Lung (tissue), 17 donors: ENCODE measurements at places on chromosomes 12 and 14. TPM values are rescaled to one million over a fixed set of nuclear protein-coding genes. Genes with fewer than 3 reads are reported as not detected.

The VRTN gene
- 0.06 TPM for total RNA-seq

- H3K27ac ChIP-seq = no peak overlapping the region
- no peak for DNase-seq
- H3K4me1 ChIP-seq = no peaks in the 10 kb centered on the region
- H3K4me3 ChIP-seq = no peak overlapping the region
Observed at GRCh38 chr12:123815968-123816367, 53.9 kb downstream of the DNAH10 start.

The IGFBP6 gene
- total RNA-seq = 16.0 TPM

The AQP5 gene
- 39.7 TPM for total RNA-seq

- no peaks in the 10 kb centered on the region for H3K4me1 ChIP-seq
- no peaks in the 10 kb centered on the region for H3K27me3 ChIP-seq
- DNase-seq = no peak
- no peak overlapping the region for H3K4me3 ChIP-seq
Observed at GRCh38 chr12:62647586-62647985, 181.0 kb downstream of the MON2 start.

DNA sequence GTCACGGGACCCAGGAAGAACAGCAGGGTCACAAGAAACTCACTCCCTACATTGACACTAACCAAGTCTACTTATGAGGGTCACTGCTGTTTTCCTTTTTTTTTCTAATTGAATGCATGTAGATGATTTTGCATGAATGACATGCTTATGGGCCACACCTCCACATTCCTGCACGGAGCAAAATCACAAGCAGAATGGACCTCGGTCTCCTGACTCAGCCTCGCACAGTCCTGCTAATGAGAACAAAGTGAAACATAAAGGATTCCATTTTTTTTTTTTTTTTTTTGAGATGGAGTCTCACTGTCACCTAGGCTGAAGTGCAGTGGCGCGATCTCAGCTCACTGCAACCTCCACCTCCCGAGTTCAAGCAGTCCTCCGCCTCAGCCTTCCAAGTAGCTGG lies 12.3 kb downstream of the SCARB1 start:
- no peaks in the 10 kb centered on the region for H3K27me3 ChIP-seq
- H3K27ac ChIP-seq = no peak overlapping the region
- no peak for DNase-seq
- H3K4me3 ChIP-seq = no peak overlapping the region
- peaks cover 30% of the 10 kb centered on the region for H3K4me1 ChIP-seq

GRCh38 chr12:116347265-116347664 lies 69.8 kb upstream of the MED13L start:
- no peaks in the 10 kb centered on the region for H3K36me3 ChIP-seq
- no peak for DNase-seq
- H3K27ac ChIP-seq = no peak overlapping the region
- no peaks in the 10 kb centered on the region for H3K27me3 ChIP-seq
- H3K4me3 ChIP-seq = no peak overlapping the region
- no peaks in the 10 kb centered on the region for H3K4me1 ChIP-seq

The PABPN1 gene
- total RNA-seq = 66.0 TPM

DNA sequence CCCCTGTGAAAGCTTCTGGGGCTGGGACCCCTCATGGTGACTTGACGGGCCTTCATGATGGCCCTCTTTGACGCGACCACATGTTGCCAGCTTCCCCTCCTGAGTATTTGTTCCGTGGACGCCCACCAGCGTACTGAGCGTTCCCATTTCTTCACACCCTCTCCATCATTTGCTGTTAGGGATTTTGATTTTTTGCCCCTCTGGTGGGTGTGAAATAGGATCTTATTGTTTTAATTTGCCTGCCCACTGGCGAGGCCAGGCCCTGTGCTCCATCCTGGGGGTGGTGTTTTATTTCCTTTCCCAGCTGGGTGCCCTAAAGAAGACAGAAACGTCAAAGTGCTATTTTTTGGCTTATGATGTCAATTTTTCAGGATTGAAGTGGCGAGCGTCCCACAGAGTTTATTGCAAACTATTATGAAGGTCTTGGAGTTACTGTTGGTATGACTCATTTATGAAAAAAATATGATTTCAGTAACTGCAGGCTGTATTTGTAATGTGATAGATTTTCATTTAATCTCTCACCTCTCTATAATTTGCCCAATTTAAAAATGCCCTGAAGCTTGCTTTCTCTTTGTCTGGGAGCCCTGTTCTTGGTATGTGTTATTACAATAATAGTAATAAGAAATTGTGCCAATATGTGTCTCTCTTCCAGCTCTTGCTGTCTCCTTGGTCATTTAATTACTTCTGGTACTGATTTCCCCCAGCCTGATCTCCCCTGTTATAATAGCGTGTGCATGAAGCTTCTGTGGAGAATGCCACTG lies 99.6 kb downstream of the SLC25A47 start:
- no peak for DNase-seq
- no peaks in the 10 kb centered on the region for H3K36me3 ChIP-seq
- H3K4me1 ChIP-seq = no peaks in the 10 kb centered on the region
- H3K4me3 ChIP-seq = no peak overlapping the region

DNA sequence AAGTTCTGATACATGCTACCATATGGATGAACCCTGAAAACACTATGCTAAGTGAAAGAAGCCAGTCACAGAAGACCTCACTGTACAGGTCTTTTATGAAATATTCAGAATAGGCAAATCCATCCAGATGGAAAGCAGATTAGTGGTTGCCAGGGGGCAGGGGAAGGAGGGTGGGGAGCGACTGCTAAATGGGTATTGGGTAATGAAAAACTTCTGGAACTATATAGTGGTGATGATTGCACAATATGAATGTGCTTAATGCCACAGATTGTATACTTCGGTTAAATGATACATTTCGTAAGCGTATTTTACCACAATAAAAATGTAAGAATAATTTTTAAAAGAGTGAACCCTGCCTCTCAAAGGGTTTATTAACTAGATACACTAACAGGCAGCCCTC lies 11.8 kb upstream of the KSR2 start:
- H3K4me3 ChIP-seq = no peak overlapping the region
- H3K36me3 ChIP-seq = no peaks in the 10 kb centered on the region
- no peaks in the 10 kb centered on the region for H3K4me1 ChIP-seq
- no peaks in the 10 kb centered on the region for H3K27me3 ChIP-seq

- DNase-seq = no peak
- H3K4me3 ChIP-seq = no peak overlapping the region
- no peaks in the 10 kb centered on the region for H3K36me3 ChIP-seq
- H3K27ac ChIP-seq = no peak overlapping the region
- H3K4me1 ChIP-seq = no peaks in the 10 kb centered on the region
Observed at GRCh38 chr14:97113339-97113738, 316.2 kb downstream of the VRK1 start.

- H3K36me3 ChIP-seq = peaks cover 39% of the 10 kb centered on the region
- H3K27me3 ChIP-seq = no peaks in the 10 kb centered on the region
- no peak for DNase-seq
- H3K4me1 ChIP-seq = peaks cover 38% of the 10 kb centered on the region
- no peak overlapping the region for H3K4me3 ChIP-seq
Observed at GRCh38 chr14:22846811-22847307, 10.5 kb downstream of the MMP14 start.

DNA sequence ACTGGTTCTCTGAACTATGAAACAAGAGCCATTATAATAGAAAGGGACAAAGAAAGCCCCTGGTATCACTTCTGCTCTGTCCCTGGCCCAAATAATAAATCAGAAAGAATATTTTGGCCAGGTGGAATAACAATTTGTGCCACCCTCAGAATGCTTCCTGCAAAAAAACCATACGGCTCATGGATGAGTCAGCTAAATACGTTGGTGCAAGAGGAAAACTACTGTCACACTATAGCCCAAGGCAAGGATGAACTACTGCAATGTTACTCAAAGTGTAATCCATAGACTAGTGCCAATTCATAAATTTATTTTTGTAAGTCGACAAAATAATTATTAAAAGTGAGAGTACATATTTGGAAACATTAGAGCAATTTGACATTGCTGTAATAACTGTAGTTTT lies 68.2 kb downstream of the ANKS1B start:
- H3K4me3 ChIP-seq = no peak overlapping the region
- no peak overlapping the region for H3K27ac ChIP-seq
- no peaks in the 10 kb centered on the region for H3K27me3 ChIP-seq
- H3K4me1 ChIP-seq = no peaks in the 10 kb centered on the region

- no peak for DNase-seq
- H3K36me3 ChIP-seq = no peaks in the 10 kb centered on the region
- H3K4me1 ChIP-seq = no peaks in the 10 kb centered on the region
- no peak overlapping the region for H3K27ac ChIP-seq
Observed at GRCh38 chr12:5134861-5135525, 91.3 kb downstream of the KCNA5 start.

The IL22 gene
- not detected for total RNA-seq

The SOX5 gene
- total RNA-seq = 71.4 TPM

DNA sequence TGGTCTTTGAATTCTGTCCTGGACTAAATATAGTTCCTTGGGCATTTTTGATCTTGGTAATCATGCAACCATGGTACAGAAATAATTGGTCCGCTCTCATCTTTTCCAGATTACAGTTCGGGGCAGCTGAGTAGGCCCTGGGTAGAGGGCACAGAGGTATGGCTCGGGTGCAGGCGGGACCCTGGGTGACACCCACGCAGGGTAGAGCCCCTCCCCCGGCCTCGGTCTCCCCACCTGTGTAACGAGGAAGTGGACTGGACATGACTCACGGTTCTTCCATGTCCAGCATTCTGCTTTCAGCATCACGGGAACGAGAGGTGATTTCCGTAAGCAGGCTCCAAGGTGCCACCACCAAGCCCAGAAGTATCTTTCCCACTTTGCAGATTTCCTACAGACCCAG lies 91.0 kb upstream of the DIO3 start:
- no peak overlapping the region for H3K4me3 ChIP-seq
- H3K27me3 ChIP-seq = no peaks in the 10 kb centered on the region
- no peaks in the 10 kb centered on the region for H3K36me3 ChIP-seq
- H3K27ac ChIP-seq = no peak overlapping the region

GRCh38 chr14:61406675-61407074 lies 85.3 kb downstream of the PRKCH start:
- no peak overlapping the region for H3K4me3 ChIP-seq
- peaks cover 12% of the 10 kb centered on the region for H3K4me1 ChIP-seq
- no peak overlapping the region for H3K27ac ChIP-seq

The RND1 gene
- total RNA-seq = 5.3 TPM

The KRT82 gene
- total RNA-seq = not detected

DNA sequence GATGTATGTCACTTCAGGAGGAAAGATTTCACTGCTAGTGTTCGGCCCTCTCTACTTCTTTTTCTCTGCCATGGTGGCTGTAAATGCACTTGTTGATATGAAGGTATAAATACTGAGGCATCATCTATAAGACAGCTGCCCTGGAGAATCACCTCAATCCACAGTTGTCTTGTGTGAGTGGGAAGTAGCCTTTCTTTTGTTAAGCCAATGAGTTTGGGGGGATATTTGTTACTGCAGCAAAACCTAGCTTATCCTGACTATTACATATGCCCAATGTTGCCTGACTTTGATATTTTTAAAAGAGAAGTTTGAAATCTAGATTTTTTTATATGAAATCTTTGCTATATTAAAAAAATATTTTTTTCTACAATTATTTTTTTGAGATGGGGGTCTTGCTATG lies 3.3 kb upstream of the JDP2 start:
- H3K4me3 ChIP-seq = no peak overlapping the region
- no peaks in the 10 kb centered on the region for H3K27me3 ChIP-seq
- no peak overlapping the region for H3K27ac ChIP-seq
- no peak for DNase-seq
- H3K36me3 ChIP-seq = no peaks in the 10 kb centered on the region

The KRT8 gene
- 639 TPM for total RNA-seq

- DNase-seq = no peak
- peaks cover 8% of the 10 kb centered on the region for H3K36me3 ChIP-seq
Observed at GRCh38 chr12:6038160-6038559, 86.3 kb downstream of the VWF start.

DNA sequence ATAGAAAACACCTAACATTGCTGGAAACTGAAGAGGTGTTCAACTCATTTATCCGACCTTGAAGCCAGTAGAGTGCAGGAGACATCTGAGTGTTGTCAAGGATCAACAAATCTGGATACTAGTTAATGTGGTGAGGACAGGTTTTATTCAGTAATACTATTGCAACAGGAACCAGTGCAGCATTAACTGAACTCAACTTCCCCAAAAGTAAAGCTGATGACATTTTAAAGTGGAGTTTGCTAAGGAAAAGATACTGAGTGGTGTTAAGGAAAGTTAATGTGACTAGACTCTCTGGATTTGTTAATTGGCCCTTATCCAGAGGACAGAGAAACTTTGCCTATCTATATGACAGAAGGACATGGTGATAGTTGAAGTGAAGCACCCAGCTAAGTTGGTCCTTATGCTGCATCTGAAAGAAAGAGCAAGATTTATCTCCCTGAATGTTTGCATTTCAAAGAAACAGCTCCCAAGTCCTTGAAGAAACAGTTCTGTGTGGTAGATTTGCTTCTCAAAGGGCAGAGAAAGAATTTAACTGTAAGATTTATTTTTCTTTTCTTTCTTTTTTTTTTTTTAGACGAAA lies 1.2 kb upstream of the CLEC7A start:
- peak; percentile 78 for DNase-seq
- H3K4me1 ChIP-seq = no peaks in the 10 kb centered on the region
- no peaks in the 10 kb centered on the region for H3K27me3 ChIP-seq
- H3K27ac ChIP-seq = no peak overlapping the region
- H3K4me3 ChIP-seq = no peak overlapping the region
- no peaks in the 10 kb centered on the region for H3K36me3 ChIP-seq

GRCh38 chr12:109305547-109305946 lies 3.5 kb downstream of the FOXN4 start:
- no peaks in the 10 kb centered on the region for H3K36me3 ChIP-seq
- H3K4me1 ChIP-seq = peaks cover 5% of the 10 kb centered on the region
- no peak for DNase-seq
- H3K27ac ChIP-seq = no peak overlapping the region

DNA sequence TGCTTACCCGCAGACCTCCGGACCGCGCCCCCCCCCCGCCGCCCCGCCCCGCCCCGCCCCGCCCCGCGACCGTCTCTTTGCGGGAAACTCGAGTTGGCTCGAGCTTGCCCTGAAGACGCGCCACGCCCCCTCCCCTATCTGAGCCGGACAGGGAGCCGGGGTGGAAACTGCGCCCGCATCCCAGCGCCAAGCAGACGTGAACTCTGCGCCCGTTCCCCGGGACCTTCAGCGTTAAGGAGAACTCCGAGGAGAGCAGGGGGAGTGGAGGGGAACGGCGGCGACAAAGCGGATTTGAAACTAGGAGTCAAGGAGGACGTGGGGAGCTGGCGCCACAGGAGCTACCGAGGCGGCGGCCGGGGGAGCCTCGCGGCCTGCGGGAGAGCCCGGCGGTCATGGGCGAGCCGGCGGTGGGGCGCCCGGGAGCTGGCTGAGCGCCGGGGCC lies at the start of gene KCNK13:
KCNK13 (plus strand) TSS at position 310 of the 442 bp plus-strand sequence. CDS start 212 bp downstream, outside the sequence.
- peak; percentile 32 for DNase-seq
- H3K4me3 ChIP-seq = peak within 1 kb of the TSS; percentile 13
- peaks cover 60% of the 10 kb centered on the region for H3K27me3 ChIP-seq
- no peaks in the 10 kb centered on the region for H3K4me1 ChIP-seq

DNA sequence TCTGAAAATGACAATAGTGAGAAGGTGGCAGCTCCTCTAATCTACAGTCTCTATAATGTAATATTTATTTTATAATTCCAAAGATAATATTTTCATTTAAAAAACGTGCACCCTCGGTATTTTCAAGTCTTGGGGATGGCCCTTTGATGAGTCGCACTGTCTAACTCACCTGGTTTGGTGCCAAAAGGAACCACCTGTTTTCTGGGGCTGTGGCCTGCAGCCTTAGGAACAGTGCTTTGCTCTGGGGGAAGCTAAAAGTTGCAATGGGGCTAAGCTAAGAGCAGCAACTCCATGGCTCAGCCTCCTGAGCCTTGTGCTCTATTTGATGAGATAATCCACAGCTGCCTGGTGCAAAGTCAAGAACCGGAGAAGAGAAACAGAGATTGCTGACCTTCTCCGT lies 6.4 kb upstream of the ENDOU start:
- H3K4me1 ChIP-seq = peaks cover 27% of the 10 kb centered on the region
- DNase-seq = no peak
- H3K4me3 ChIP-seq = no peak overlapping the region
- no peak overlapping the region for H3K27ac ChIP-seq

The FOS gene
- 63.7 TPM for total RNA-seq
